Naive B cell (primary cell): ENCODE measurements at places on chromosomes 2 and 18.

- DNase-seq = no peak
Observed at GRCh38 chr2:33210626-33211025, 263.9 kb downstream of the LTBP1 start.

DNA sequence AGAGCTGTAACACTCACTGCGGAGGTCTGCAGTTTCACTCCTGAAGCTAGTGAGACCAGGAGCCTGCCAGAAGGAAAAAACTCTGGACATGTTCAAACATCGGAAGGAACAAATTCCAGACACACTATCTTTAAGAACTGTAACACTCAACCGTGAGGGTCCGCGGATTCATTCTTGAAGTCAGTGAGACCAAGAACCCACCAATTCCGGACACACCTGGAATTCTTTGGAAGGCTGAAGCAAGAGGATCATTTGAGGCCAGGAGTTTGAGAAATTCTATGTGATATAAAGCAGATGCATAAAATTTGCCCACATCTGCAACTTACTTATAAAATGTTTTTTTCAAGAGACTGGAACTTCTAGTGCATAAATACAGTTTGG lies 43.5 kb upstream of the ITSN2 start:
- DNase-seq = no peak

DNA sequence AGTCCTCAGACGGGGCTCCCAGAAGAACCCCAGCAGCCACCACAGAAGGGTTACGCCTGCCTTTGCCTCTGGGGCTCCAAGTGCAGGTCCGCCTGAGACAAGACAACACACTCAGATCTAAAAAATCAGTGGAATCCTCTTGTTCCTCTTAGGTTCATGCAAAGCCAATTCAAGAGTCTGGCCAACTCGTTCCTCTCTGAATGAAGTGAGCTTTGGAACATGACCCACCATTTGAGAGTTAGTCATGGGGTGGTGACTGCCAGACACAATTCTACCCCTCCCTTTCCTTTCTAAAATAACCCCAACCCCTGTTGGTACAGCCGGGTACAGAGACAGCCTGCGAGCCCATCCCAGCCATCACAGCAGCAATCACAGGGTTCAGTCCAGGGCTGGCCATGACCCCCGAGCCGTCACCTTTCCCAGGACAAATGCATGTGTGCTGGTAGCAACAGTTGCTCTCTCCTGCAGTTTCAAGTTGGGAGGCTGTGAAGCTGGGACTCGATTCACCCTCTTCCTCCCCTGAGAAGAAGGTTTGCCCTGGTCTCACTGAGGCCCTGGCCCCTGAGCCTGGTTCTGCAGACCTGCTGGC lies 183.1 kb upstream of the SH3BP4 start:
- DNase-seq = no peak

DNA sequence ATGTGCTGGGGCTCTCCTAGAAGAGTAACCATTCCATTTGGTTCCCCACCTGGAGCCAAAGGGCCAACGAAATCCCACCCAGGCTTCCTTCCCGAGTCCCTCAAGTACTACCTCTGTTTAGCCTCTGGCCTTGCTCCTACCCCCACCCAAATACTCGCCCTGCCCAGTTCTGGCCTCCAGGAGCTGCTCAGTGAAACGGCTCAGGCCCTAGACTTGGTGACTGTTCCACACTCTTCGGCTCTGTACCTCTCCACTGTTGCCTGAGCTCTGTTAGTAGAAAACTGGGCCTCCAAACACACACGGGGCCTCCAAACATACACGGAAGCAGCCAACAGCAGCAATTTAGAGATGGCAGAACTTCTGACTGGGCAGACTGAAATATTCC lies 4.2 kb downstream of the OTX1 start:
- no peak for DNase-seq

DNA sequence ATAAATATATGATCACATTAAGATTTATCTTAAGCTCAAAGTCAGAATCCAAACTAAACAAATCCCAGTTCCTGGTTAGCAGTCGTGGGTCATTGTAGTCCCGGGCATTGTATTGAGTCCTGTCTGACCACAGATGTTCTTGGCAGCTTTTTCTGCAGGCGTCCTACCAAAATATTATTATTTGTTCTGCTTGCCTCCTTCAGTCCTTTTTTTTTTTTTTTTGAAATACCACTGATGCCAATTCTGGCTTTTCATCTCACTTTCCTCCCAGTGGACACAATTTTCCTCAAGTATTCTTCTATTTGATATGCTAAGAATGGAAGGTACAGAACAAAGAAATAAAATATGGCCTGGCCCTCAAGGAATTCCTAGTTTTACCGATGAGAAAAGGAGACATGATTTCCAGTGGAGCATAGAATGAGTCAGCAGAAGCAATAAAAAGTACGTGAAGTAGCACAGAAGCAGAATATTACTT lies 151.6 kb downstream of the CSRNP3 start:
- no peak for DNase-seq

DNA sequence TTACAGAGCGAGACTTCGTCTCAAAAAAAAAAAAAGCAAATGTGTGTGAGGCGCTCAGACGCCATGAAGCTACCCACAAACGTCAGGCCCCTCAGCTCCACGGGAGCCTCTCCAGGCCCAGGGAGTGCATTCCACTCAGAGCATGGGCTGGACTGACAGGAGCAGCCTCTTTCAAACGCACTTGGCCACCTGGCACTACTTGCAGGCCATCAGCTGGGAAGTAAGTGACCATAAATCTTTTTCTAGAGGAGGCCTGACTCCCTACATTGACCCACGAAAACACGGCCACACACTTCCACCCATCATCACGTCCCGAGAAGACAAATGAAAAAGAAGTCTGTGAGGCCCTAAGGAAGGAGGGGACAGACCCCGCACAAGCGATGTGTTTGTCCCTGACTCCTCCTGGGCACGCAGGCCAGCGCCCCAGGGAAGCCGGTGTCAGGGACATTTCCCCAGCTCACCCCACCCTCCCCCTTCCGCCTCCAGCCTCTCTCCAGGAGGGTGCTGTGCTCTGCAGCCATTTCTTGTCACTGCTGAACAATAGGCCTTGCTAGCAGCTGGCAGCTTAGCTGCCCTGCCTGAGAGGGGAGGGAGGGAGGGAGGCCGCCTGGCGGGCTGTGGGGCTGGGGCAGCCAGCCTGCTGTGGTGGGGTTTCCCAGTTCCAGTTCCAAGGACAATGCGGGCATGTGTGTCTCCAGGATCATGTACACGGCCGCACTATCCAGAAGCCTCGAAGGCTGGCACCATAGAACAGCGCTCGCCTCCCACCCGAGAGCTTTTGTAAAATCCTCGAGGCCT lies 26.6 kb downstream of the SERTAD2 start:
- DNase-seq = no peak

- DNase-seq = peak; percentile 82
Observed at GRCh38 chr2:12032398-12032797, 286.0 kb downstream of the LPIN1 start.

- no peak for DNase-seq
Observed at GRCh38 chr2:120919771-120920453, 184.2 kb downstream of the GLI2 start.

DNA sequence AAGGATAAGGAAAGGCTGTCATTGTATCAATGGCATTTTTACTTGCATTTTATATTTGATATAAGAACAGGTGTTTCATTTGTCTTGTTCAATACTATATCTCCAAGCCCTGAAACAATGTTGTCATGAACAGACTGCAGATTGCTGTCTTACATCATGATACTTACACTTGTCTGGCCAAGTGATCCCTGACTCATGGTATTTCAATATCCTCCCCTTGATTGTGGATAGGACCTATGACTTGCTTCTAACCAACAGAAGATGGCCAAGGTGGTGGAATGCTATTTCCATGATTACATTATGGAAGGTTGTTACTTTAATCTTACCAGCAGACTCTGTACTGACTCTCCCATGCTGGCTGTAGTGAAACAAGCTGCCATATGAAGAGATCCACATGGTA lies 471.1 kb downstream of the CCDC85A start:
- DNase-seq = no peak

- no peak for DNase-seq
Observed at GRCh38 chr2:24632172-24632571, 141.1 kb downstream of the NCOA1 start.

DNA sequence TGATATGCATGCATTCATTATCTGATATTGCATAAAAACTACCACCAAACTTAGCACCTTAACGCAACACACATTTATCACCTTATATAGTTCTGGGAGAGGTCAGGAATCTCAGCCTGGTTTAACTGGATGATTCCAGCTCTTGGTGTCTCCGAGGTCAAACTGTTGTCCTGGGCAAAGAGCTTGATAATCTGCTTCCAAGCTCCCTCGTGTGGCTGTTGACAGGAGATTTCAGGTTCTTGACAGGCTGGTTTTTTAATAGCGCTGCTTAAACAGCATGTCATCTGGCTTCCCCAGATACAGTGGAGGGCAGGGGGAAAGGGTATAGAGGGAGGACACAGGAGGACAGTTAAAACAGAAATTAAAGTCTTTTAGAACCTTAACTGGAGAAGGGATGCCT lies 785.0 kb downstream of the CNTNAP5 start:
- no peak for DNase-seq

DNA sequence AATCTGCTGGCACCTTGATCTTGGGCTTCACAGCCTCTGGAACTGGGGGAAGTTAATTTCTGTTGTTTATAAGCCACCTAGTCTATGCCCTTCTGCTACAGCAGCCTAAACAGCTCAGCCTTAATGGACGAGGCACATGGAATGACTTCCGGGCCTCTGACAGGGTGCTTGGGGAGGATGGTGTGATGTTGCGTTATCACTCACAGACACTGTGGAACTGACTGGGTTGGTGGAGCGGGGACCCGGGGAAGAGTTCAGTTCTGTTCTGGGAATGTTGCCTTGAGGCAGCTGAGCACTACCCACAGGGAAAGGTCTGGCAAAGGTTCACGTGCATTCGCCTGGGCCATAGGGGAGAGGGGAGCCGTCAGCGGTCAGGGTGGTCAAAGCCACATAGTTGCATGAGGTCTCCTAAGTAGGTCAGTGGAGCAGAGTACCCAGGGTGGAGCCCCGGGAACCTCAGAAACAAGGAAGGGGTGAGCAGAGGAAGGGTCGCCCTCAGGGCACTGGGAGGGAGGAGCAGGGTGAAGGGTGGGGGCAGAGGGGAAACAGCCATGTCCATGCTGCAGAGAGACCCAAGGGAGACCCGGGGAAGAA lies 36.2 kb downstream of the LRRFIP1 start:
- DNase-seq = no peak

DNA sequence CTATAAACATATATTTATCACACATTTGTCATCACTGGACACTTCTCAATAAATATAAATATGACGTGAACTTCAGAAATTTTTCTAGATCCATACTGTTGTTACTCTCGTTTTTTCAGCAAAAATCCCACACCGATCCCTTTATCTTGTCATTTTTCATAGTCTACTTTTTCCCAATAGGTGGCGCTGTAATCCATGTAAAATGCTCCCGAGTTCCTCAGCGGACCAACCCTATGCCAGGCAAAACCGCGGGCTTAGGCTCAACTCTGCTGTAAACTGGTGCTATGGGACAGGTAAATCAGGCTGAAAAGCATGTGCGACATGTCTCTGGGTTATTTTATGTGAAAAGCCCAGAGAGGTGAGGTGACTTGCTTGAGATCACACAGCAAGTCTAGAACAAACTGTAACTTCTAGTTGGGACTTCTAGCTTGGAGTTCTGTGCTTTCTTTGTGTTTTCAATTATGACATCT lies 104.0 kb downstream of the COBLL1 start:
- peak; percentile 68 for DNase-seq

- DNase-seq = no peak
Observed at GRCh38 chr2:216792222-216793021, 67.4 kb downstream of the TNP1 start.

GRCh38 chr2:118613737-118614136 lies 233.7 kb downstream of the EN1 start:
- DNase-seq = no peak

DNA sequence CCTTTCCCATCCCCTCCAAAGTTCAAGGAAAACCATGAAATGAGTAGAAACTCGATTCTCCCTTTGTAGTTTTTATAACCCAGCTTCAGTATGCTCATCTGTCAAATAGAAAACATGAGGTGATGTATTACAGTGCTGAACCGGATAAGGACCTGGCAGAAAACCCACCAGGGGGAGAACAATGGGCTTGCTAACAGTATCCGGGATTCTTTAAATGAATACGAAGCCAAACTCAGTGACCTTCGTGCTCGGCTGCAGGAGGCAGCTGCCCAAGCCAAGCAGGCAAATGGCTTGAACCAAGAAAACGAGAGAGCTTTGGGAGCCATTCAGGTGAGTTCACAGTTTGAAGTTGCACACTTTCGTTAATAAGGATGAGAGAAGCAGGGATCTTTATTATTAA lies 113.6 kb upstream of the TTC39C start:
- DNase-seq = no peak

- DNase-seq = no peak
Observed at GRCh38 chr2:191125646-191126045, 25.1 kb downstream of the STAT4 start.

DNA sequence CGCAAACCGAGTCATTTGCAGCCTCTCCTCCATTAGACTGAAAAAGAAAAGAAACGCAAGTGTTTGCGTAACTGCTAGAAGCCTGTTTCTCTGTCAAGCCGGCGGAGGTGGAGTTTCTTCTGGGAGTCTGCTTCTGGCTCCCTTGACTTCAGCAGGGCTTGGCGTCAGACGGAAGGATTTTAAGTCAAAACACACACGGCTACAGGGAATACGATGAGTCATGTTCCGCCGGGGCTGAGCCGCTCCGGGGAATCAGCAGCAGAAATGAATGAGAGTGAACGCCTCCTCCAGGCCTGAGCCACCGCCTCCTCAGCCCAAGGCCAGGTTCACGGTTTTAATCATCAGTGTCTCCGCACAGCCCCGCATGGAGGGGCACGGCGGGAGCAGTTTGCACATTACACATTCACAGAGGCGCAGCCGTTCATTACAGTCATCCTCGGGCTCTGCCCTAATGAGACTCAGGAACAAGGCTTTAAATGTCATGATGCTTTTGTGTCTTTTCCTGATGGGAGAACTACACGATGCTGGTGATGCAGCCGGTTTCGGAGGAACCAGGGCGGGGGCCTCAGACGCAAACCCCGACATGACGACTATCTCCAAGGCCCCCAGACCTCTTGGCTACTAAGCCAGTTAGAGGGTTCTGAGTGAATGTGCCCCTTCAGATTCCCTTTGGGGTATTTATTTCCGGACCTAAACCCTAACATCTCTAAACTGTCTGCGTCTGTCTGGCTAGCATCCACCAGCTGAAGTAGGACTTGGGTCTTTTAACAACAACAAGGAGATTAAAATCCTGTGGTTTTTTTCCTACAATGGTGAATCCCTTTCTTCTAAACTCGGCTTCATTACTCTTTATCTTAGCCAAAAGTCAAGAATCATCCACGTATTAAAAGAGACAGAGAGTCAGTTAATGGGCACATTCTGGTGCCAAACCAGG lies 11.1 kb upstream of the SCG2 start:
- DNase-seq = no peak

DNA sequence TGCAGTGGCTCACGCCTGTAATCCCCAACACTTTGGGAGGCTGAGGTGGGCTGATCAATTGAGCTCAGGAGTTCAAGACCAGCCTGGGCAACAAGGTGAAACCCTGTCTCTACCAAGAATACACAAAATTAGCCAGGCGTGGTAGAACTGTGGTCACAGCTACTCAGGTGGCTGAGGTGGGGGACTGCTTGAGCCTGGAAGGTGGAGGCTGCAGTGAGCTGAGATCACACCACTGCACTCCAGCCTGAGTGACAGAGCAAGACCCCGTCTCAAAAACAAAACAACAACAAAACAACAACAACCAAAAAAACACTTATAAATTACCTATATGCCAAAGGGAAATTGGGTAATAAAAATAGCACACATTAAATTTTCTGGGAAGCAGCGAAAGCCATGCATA lies 141.6 kb downstream of the HDAC4 start:
- DNase-seq = no peak

- DNase-seq = no peak
Observed at GRCh38 chr2:119316066-119316465, 50.6 kb downstream of the C2orf76 start.

GRCh38 chr18:61842146-61842545 lies 50.7 kb downstream of the RNF152 start:
- no peak for DNase-seq
